ENCODE measurements at places on chromosomes 5 and 9.

DNA sequence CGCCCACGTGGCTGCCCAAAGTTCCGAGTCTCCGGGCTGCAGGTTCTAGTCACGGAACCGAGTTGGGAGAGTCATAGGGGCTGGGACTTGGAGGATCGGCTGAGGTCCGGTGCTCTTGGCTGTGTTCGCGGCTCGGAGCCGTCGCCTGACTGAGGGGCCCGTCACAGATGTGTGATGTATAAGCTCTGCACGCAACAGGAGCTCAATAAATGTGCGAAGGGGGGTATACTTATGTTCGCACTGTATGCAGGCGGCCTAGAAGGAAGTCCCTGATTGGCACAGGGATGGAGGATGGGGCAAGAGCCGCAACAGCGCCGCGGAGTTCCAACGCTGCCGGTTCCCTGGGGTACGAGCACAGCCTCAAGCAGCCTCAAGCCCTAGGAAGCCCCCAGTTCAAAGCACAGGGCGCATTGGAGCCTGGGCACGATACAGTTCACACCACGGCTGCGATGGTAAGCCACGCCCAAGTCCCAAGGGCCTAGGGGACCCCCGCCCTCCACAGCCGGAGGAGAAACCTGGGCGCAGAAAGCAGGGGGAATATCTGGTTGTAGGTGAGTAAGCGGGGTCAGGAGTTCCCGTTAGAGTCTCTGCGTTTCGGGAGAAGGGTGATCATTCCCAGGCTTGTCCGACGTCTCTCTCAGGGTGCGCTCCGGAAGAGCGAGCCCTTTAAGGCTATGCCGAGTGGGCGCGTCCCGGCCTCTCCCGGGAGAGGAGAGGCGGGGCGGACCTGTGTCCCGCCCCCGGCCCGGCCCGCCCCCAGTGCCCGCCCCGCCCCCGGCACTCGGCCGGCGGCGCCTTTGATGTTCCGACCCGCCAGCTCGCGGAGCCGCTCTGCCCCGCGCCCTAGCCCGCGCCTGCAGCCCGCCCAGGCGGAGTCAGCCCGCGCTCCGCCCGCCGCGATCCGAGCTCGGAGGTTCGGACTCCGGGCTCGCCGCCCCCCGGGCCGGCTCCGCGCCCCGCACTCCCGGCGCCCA is at the start of gene TCF7:
Gene TCF7, plus strand, starts transcription at position 780 of the 974 bp plus-strand sequence. CDS start 226 bp downstream, outside the sequence.
- DNase-seq = peak; percentile 69

- no peak for DNase-seq
These were observed 630.7 kb upstream of the ZNF608 start for GRCh38 chr5:125377141-125377540.

DNA sequence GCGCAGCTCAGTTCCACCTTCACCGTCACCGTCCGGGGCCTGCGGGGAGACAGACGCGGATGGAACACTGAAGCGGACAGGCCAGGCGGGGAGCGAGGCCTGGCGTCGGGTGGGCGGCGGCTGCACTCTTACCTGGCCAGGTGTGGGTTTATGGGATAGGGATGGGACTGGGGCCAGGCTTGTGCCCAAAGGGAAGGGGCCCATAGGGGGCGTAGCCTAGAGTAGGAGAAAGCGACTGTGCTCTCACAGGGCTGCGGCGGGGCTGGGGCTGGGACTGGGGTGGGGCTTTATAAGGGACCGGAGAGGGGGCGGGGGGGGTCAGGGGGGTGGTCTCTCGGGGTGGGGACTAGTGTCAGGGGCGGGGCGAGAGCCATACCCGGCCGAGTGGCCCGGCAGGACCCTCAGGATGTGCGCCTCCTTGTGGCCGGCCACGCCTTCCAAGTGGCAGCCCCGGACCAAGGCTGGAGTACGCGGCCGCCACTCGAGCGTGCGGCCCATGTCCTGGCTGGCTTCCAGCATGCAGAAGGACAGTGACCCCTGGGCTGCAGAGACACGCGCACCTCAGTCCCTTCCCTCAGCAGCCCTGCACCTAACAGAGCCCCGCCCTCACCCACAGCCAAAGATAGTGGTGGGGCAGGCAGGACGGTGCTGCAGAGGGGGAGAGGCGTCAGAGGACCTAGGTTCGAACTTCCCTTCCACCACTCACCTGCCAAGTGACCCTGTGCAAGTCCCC is 22.8 kb downstream of the FPGS start:
- no peak for DNase-seq

GRCh38 chr9:13128266-13128860 is 151.1 kb downstream of the MPDZ start:
- no peak for DNase-seq

DNA sequence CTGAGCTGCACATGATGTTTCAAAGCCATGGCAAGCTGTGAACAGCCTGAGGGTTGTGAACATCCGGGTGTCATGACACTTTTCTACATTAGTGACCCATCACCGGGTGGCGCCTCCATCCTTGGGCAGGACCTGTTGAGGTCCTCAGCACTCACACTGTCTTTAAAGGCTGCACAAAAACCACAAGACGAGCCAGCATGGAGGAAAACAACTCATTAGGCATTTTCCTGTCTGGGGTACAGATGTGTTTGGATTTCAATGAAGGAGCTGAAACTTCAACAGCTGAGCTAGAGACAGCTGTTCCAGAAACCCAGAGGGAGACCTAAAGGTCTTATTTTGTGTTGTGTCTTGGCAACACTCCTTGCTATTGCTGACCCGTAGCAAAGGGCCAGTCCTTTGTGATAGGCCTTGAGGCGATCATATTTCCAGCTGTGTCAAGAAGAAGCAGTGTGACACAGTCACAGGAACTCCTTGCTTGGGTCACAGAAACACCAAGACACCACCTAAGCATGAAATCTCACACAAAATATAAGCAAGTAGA is 151.8 kb upstream of the VLDLR start:
- no peak for DNase-seq

GRCh38 chr5:121581588-121581987 is 270.1 kb upstream of the FTMT start:
- DNase-seq = no peak
